ENCODE measurements at places on chromosomes 11 and 22.

DNA sequence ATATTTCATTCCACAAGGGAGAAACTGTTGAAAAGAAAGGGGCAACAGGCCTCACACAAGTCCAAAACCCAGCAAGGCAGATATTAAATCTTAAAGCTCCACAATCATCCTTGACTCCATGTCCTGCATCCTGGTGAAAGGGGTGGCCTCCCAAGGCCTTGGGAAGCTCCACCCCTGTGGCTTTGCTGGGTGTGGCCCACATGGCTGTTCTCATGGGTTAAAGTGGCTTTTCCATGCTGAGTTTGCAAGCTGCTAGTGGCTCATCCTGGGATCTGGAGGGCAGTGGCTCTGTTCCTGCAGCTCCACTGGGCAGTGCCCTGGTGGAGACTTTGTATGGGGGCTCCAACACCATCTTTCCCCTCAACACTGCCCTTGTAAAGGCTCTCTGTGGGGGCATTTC, 106.4 kb downstream of the CTNND1 start:
- DNase-seq = no peak

- no peak for DNase-seq
Observed at GRCh38 chr22:48415520-48415919, 1412.2 kb downstream of the BRD1 start.

- DNase-seq = no peak
Observed at GRCh38 chr11:75775056-75775455, 6.5 kb downstream of the DGAT2 start.

DNA sequence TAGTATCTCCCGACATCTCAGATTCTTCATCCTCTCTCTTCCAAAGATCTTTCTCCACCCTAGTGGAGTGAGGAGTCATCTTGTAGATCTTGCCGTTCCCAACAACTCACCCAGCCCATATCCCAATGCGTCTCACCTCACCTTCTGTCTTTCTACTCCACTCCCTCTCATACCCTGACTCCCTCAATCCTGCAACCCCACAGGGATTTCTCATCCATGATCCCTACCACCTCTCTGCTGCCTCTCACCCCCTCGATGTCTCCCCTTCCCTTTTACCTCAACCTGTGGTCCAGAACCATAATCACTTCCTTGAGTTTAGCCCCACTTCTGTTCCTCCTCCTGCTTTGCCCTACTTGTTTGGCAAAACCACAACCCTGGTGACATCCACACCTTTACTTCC, 41.7 kb downstream of the OTOG start:
- DNase-seq = no peak

DNA sequence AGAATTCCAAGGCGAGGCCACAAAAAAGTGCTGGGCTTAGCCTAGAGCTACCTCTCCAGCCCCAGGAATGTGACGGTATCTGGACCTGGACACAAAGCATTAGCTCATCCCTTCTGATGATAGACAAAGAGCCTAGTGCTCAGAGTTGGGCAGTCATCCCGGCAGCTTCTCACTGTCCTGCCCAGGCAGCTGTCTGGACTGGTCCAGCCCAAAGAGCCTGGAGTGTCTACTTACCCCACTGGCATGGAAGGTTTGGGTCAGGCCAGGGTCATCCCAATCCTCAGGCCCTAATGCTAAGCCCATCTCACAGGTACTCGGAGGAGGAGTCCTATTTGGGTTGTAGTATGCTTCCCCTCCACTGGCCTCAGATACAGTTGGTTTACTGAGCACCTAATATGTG, 31.0 kb downstream of the NAV2 start:
- DNase-seq = no peak

DNA sequence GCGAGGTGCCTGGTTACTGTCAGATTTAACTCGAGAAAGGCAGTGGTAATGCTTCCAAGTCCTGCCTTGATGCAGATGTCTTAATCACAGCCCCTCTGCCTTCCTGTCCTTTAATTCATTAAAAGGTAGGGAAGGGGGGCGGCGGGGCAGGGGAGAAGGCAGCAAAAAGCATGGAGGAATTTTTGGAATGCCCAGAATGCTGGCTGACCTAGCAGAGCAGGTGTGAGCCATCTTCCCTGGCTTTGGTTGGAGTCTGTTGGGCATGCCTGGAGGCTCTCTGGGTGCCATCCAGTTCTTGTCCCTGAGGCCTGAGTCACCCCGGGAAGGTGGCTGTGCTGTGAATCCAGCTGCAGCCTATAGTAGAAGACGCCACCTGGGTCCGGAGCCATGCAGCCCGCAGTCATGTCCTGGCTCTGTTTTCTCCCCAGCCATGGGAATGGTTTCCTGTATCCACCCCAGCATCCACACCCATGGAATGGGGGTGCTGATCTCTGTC, 15.6 kb downstream of the KIAA1671 start:
- no peak for DNase-seq

GRCh38 chr11:116984186-116984585, 114.0 kb downstream of the SIK3 start:
- DNase-seq = no peak

- DNase-seq = no peak
Observed at GRCh38 chr22:35663371-35663770, 15.1 kb downstream of the APOL6 start.

- no peak for DNase-seq
Observed at GRCh38 chr11:15764948-15765347, 591.4 kb downstream of the SOX6 start.
